Astrocyte (in vitro differentiated cells and primary cell): ENCODE measurements at places on chromosomes 16 and 17.

- DNase-seq: no peak
Observed at GRCh38 chr16:18958621-18959029, 25.1 kb upstream of the TMC7 start.

- DNase-seq: peak; percentile 17
Observed at GRCh38 chr16:55605754-55606336, 39.4 kb downstream of the CAPNS2 start.

DNA sequence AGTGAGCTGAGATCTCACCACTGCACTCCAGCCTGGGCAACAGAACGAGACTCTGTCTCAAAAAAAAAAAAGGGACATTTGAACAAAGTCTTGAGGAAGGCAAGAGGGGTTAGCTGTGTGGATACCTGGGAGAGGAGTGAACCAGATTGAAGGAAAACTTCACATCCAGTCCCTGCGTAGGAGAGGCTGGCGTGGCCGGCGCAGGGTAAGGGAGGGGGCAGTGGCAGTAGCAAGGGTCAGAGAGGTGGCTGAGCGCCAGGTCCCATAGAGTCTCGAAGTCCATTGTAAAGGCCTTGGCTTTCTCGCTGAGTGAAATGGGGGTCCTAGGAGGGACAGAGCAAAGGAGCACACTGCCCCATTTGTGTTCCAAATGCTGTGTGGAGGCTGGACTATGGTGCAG, 171.8 kb upstream of the WSCD1 start:
- no peak for DNase-seq

GRCh38 chr16:84227548-84227947, 12.3 kb downstream of the KCNG4 start:
- DNase-seq: no peak

- no peak for DNase-seq
Observed at GRCh38 chr17:80503921-80504320, 27.5 kb upstream of the NPTX1 start.

DNA sequence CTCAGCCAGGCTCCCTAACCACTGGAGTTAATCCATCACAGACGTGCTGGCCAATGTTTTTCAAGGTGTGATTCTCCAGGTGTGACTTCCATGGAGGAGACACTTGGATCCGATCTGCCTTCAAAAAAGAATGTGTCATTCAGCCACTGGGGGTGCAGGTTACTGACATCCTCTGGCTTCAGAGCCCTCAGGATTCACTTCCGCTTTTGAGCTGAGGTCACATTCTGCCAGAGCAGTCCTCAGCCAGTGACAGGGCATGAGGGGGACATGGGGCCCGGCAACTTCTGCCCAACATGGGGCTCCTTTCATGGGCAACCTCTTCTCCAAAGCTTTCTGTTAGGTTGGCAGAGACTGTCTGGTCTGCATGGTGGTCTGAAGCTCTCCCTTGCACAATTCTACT, 81.4 kb downstream of the GRIN2A start:
- DNase-seq: no peak

GRCh38 chr17:39828443-39828842, 35.7 kb downstream of the IKZF3 start:
- DNase-seq: no peak

- DNase-seq: no peak
Observed at GRCh38 chr16:30131869-30132475, 9.0 kb upstream of the MAPK3 start.

DNA sequence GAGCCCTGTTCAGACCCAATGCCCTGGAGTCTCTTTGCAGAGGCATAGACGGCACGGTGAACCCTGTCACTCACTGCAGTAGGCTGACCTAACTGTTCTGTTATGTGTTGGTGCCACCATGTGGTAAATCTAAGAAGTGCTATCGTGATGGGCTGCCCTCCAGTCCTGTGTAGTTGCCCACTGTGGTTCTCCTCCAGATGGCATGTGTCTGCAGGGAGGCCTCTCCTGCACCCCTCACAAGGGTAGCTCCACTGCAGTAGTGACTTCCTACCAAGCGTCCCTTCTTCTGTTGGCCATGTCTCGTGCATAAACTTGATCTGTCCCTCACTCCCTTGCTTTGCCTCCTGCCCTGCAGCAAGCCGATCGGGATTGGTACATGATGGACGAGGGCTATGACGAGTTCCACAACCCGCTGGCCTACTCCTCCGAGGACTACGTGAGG, 5.8 kb downstream of the DHX38 start:
- DNase-seq: peak; percentile 15

GRCh38 chr17:81402530-81402941, 7.3 kb downstream of the BAHCC1 start:
- DNase-seq: no peak

- DNase-seq: no peak
Observed at GRCh38 chr16:85393674-85394451, 219.3 kb upstream of the GSE1 start.

DNA sequence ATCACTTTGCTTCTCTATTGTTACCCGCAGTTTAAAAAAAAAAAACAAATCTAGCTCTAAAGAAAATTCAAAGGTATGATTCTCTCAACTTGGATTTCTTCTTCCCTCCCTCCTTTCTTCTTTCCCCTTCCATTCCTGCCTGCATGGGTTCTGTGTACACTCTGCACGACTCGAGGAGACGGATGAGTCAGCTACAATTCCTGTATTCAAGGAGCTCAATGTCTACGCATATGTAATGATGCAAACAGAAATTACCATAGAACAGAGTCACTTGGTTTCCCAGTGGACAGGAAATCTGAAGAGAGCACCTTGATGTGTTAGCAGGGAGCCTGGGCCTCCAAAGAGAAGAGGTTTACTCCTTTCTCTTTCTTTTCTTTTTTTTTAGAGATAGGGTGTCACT, 92.3 kb downstream of the VPS53 start:
- DNase-seq: peak; percentile 84

DNA sequence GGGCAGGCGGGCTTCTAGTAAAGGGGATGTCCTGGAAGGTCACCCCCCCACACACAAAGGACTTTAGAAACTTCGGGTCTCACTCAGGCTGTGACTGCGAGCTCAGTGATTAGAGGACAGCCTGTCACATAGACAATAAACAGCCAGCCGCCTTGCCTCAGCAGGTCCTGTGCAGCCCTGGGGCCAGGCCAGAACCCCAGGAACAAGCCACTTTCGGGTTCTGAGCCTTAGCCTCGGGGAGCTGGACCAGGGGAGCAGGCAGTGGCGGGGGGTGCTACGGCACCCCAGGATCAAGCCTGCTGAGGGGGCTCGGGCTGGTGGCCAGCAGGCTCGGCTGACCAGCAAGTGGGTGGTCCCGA, 1.1 kb downstream of the GAS7 start:
- DNase-seq: no peak

DNA sequence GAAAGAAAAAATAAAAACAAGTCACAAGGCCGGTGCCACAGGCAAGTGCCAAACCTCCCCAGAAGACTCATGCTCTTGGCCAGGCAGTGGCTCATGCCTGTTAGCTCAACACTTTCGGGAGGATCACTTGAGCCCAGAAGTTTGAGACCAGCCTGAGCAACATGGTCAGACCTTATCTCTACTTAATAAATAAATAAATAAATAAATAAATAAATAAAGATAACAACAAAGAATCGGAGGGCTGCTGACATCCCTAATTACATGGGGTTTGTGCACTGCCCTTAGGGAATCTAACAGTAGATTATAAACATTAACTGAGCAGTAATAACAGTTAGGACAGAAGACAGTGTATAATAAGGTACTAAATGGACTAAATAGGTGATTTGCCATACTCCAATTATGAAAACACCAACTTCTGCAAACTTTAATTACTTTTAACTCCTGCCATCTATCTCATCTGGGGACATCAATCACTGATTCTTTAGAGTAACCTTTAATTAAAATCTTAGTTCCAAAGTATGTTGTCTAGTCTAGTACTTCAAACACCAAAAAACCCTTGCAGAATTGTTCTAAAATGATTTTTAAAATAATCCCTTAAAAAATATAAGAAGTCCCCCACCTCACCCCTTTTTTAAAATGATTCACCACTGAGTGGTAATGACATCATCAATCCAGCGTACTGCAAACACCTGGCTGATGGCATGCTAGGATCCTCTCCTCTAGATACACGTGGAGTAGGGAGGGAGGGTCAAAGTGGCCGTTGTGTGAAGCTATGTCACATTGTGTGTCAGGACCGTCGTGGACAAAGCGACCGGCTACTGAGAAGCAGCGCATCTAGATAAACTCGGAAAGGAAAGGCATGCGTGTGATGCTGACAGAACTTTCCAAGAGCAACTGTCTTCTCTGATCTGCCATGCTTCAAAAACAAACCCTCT, 28.5 kb downstream of the CYTH1 start:
- no peak for DNase-seq

- no peak for DNase-seq
Observed at GRCh38 chr17:16923097-16923903, 48.6 kb downstream of the TNFRSF13B start.

DNA sequence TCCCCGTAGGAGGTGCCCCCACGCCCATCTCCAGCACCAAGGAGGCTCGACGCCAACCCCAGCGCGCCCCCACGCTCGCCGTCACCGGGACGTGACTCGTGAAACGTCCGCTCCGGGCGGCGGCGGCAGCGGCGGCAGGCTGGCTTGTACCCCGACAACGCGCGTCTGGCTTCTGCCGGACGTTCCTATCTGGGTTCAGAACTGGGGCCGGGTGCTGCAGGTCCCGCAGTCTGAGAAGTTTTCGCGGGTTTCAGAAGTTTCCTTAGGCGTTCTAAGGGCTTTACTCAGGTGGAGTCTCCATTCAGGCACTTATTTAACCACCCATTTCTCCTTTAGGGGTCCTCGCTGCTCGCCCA, 672 bp upstream of the ALKBH5 start:
- DNase-seq: no peak

- no peak for DNase-seq
Observed at GRCh38 chr17:11917415-11917814, 79.9 kb downstream of the ZNF18 start.

- DNase-seq: no peak
Observed at GRCh38 chr17:19748807-19749193, 702 bp upstream of the ALDH3A1 start.

GRCh38 chr17:44565866-44566443, 8.7 kb downstream of the FZD2 start:
- no peak for DNase-seq
